ENCODE measurements at places on chromosomes 4 and X. TPM values are rescaled to one million over a fixed set of nuclear protein-coding genes. Genes with fewer than 3 reads are reported as not detected.

The ZMAT1 gene
- 1.0 TPM for total RNA-seq

The GAGE2A gene
- not detected for total RNA-seq

The CCKAR gene
- total RNA-seq = not detected

The TMSB4X gene
- total RNA-seq = 1,543 TPM

The KLHL15 gene
- total RNA-seq = 16.2 TPM

The PIM2 gene
- total RNA-seq = 3.1 TPM
